NAMALWA (cell line): ENCODE measurements at places on chromosomes 13 and 19.

- DNase-seq, result peak; percentile 26
These were observed 8.3 kb downstream of the IRS2 start for GRCh38 chr13:109778102-109778542.

DNA sequence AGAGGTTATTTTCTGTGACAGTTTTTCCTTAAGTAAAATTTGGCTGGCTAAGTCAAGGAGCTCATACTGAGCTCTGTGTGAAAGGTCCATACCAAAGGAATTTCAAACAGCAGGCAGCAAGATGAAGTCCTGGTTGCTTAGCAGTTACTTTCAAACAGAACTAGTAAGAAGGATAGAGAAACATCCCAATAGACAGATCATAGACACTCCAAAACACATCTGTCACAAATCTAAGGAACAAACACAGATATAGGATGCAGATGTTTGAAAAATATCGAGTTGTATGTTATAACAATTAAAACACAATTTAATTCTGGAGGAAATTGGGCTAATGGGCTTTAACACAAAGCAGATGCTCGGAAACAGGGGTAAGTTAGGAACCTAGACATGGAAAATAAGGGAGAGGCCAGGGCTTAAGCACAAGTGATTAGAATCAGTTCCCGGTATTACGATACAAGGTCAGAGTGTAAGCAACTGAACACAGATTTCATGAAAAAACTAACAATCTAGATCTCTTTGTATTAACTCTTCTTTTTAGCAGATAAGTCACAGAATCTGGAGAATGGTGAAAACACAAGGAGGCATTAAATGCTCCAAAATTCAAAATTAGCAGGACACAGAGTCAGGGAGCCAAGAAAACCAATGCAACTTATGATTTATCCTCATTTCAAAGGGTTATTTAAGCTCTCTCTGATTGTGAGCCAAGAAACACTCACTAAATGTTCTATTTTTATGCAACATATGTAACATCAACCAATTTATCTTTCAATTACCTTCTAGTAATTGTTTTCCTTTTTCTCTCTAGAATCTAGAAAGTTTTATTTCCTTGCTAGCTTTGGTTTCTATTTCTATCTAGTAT, 1992.9 kb upstream of the PCDH20 start:
- DNase-seq, result no peak

DNA sequence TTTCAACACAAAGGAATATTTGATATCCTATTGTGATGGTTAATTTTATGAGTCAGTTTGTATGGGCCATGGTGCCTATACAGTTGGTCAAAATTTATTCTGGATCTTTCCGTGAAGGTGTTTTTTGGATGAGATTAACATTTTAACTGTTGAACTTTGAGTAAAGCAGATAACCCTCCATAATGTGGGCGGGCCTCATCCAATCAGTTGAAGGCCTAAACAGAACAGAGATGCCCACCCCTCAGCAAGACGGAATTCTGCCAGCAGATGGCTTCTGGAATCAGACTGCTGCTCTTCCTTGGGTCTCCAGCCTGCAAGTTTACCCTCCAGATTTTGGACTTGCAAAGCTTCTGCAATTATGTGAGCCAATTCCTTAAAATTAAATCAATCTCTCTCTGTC, 16.0 kb downstream of the CSNK1A1L start:
- no peak for DNase-seq

- no peak for DNase-seq
These were observed 3.7 kb downstream of the SNRPA start for GRCh38 chr19:40754611-40755247.

DNA sequence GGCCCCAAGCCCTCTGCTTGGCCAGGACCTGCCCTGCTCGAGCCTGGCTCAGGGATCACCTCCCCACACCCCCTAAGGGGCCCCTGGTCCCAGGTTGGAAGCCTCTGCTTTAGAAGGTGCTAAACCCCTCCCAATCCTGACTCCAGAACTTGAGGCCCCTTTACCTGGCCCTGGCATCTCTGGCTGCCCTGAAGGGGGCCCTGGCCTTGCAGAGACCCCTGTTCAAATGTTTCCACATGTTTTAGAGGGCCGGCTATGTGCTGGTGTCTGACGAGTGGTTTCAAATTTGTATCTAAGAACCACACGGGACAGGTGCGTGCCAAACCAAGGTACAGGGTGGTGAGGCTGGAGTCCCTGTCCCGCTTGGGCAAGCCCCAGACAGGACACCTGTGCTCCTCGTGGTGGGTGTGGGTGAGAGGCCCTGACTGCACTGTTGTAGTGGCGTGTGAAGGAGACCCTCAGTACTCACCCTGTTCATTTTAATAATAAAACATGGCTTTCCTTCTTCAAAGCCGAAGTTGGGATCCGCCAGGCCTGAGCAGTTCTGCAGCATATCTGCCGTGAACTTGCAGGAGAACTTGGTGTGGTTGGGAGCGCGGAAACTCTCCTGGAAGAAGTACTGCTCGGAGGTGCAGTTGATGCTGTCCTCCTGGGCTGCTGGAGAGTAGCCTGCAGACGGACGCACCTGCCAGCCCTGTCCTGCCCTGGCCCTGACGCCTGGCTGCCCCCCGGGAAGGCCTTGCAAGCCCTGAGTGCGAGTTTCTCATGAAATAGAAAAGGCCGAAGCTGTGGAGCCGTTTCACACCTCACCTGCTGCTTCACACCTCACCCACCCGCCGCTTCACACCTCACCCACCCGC, 5.4 kb downstream of the ATP4B start:
- no peak for DNase-seq

DNA sequence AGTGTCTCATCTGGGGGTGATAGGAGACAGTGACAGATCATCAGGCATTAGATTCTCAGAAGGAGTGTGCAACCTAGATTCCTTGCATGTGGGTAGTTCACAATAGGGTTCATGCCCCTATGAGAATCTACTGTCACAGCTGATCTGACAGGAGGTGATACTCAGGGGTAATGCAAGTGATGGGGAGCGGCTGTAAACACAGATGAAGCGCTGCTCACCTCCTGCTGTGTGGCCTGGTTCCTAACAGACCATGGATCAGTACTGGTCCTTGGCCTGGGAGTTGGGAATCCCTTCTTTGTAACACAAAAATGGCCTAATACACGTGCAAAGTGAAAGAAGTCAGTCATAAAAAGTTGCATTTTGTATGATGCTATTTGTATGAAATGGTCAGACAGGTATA, 107.6 kb upstream of the TUBA3C start:
- DNase-seq, result no peak

- DNase-seq, result no peak
These were observed 327.4 kb upstream of the ZNF507 start for GRCh38 chr19:32018014-32018413.

DNA sequence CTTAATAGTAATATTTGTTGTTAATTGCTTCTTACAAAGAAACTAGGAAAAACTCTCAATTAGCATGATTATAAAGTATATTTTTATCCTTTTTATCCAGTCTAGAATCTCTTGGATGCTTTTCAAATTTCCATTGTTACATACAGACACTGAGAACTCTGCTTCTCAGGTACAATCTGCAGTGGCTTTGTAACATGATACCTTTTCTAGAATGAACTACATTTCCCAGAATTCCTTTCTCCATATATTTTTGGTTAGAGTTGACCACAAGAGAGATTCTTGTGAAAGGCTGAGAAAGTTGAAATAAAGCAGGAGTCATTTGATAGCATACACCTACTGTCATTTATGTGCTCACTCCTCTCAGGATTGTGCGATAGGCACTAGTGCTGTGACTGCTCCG, 148.6 kb downstream of the SLITRK6 start:
- DNase-seq, result peak; percentile 11

DNA sequence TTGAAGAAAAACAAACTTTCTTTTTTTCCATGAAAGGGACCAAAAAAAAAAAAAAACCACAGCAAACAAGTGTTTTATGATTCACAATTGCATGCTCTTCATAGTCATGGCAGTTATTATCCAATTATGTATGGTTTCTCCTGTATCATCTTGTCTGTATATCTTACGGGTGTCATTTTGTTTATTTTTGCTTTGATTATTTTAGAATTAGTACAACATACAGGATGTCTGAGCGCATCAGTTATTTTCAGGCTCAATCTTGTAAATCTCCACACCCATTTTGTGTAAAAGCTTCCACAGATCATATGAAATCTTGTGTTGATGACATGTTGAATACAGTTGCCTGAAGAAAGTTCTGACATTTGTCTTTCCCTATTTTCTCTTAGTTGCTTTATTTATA, 280.3 kb downstream of the KLF5 start:
- no peak for DNase-seq

DNA sequence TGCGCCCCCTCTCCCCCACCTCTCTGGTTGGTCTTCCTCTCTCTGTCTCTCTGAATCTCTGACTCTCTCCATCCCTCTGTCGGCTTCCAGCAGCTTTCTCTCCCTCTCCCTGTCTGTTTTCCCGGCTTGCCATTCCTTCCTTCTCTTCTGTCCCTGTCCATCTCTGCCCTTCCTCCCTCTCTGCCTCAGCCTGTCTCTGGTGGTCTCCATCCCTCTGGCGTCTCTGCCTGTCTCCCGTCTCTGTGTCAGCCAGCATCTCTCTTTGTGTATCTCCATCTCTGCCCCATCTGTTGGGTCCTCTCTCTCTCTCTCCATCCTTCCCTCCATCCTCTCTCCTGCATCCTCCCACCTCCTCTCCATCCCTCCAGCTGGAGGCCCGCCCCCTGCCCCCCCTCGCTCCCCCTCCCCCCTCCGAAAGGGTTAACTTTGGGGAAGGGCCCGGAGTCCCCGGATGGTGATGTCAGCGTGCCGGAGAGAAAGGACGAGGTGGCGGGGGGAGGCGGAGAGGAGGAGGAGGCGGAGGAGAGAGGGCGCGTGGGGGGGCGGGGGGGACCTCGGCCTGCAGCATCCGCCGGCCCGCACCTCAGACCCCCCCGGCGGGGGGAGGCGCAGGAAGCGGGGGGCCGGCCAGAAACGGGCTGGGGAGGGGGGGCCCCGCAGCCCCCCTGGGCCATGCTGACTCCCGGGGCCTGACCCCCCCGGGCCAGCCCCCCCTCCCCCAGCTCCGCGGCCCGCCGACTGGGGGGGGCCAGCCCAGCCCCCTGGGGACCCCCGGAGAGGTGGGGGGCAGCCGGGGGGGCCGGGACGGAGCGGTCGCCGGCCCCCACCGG, at the start of gene BRSK1:
BRSK1 (plus strand) TSS at position 450 of the 830 bp plus-strand sequence. CDS start 446 bp downstream, outside the sequence.
- DNase-seq, result no peak

- DNase-seq, result peak; percentile 76
These were observed 3.6 kb downstream of the TMEM161A start for GRCh38 chr19:19134687-19135158.

- DNase-seq, result no peak
These were observed 504.3 kb downstream of the COG6 start for GRCh38 chr13:40159736-40160135.

GRCh38 chr13:98557937-98558792, 18.7 kb downstream of the STK24 start:
- no peak for DNase-seq

GRCh38 chr19:45645631-45646344, 6.6 kb upstream of the EML2 start:
- peak; percentile 98 for DNase-seq

DNA sequence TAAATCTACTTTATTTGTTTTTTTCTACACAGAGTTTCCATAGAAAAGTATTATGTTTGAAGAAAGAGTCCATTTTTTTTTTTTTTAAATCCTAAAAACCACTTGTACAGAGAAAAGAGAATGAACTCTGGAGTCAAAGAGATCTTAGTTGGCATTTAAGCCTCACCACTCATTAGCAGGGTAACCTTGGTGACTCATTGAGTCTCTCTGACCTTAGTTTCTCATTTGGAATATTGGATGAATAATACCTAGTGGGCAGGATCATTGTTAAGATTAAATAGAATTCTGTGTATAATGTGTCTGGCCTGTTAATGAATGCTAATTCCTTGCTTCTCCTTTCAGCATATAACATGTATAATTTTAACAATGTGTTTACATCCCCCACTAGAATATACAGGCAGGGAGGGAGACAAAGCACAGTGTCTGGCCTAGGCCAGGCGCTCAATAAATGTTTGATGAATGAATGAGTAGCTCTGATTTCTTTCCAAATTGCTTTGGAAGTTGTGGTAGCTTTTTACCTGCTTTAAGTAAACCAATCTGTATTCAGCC, 48.7 kb upstream of the MYCBP2 start:
- DNase-seq, result no peak

DNA sequence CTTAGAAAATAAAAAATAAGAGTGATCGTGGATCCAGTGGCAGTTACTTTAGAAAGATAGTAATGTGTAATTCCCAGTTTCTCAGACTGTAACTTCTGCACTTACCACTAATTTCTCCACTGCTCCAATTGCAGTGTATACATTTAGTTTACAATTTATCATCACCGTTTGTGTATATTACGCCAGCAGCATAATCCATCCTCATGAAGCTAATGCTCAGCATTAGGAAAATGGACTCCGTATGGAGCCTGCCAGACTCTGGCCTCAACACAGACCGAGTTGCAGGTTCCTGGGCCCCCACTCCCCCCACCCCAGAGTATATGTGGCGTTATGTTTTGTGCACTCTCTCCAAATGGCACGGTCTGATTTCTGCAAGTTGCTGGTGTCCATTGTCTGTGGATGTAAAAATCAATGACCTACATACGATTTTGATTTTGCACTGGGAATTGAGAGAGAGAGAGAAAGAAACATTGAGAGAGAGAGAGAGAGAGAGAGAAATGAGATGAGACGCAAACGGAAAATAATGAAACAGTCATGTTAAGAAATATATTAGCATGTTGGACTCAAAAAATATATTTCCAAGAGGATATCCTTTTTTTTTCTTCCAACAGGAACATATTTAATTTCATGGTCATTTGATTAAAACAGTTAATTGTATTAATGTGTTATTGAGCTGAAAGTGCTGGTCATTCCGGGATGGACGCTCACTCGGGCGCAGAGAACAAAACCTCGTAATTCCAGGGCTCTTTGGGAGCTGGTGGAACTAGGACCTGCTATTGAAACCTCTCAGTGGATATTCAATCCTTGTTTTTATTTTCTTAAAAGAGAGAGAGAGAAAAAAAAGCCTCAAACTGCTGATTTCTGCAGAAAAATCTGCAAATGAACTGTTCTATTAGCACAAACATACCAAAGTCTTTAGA, 278.8 kb downstream of the TSHZ3 start:
- DNase-seq, result no peak

- DNase-seq, result no peak
These were observed 6.9 kb downstream of the PRR36 start for GRCh38 chr19:7867092-7867844.

DNA sequence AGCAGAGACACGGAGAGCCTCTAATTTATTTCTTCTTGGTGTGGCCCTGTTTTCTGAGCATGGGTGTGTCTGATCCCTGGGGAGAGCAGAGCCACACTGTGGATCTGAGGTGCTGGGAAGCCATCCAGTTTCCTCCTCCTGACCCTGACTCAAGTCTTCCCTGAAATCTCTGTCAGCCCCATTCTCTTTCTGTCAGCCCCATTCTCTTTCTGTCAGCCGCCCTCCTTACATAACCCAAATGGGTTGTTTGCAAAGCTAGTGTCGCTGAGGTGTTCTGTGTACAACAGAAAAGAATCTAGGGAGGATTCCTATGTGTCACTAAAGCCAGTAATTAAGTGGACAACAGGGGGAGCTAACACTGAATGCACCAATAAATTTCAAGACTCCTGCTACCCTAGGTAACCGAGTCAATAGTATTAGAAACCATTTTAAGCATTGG, 50.2 kb downstream of the LRCH1 start:
- peak; percentile 48 for DNase-seq
